ENCODE measurements at places on chromosomes 13 and 19.
A peak's percentile ranks its signal among the peaks of the same experiment; 100 is the strongest.

DNA sequence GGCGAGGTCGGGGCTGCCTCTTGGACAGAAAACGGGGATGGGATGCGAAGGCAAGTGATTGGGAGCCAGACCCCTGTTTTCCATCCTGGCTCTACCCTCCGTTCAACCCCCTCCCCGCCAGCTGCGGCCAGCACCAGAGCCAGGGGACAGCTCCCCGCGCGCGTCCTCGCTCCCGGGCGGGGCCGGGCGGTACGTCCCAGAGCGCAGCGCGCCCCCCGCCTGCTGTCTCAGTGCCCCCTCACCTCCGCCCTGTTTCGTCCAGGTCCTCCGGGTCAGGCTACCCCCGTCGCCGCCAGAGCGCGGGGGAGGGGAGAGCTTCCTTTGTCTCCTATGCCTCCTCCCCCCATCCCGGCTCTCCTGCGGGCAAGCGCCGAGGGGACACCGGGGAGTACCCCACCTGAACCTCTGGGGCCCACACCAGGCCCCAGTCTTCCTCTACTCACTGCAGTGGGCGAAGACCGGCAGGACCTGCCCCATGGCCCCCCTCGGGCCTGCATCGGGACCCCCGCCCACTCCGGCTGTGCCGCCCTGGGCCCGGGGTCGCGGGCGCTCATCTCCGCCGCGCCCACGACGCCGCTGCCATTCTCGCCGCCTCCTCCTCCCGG lies 396 bp downstream of the RTN2 start:
- DNase-seq, result no peak

GRCh38 chr13:92843549-92843948 lies 383.1 kb upstream of the GPC6 start:
- DNase-seq, result no peak

GRCh38 chr19:49441210-49441959 lies at the start of gene SLC17A7:
Gene SLC17A7, minus strand, starts transcription at chr19:49441527. Its CDS starts 148 bp downstream, at chr19:49441379.
- DNase-seq, result peak; percentile 62

GRCh38 chr19:4660181-4660791 lies 9.9 kb downstream of the MYDGF start:
- no peak for DNase-seq

- DNase-seq, result no peak
These were observed 69.9 kb downstream of the TBC1D4 start for GRCh38 chr13:75411924-75412537.

GRCh38 chr13:105918842-105919741 lies 616.4 kb downstream of the EFNB2 start:
- DNase-seq, result no peak

GRCh38 chr19:42568006-42568405 lies 26.7 kb downstream of the CEACAM8 start:
- no peak for DNase-seq

- no peak for DNase-seq
These were observed 3.9 kb upstream of the CD33 start for GRCh38 chr19:51220996-51221395.

DNA sequence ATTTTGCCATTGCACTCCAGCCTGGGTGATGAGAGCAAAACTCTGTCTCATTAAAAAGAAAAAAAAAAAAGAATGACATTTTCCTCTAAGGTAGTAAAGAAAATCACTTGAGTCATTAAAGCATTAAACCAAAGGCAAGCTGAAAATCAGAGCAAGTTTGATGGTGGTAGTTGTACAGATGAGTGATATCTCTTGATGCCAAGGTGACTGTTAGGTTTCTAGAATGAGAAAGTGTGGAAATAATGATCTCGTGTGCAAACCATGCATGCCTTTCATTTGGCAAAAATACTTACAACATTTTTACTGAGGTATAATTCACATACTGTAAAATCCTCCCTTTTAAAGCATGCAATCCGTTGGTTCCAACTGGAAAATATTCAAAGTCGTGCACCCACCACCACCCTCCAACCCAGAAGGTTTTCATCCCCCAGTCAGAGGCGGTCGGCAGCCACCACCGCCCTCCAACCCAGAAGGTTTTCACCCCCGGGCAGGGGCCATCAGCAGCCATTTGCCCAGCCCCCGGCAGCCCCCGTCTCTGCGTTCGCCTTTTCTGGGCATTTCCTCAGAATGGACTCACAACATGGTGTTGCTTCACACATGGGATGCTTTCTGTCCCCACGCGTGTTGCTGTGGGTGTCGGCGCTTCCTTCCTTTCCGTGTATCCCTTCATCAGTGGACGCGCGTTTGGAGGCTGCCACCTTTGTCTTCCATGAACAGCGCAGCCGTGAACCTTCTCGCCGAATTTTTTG lies 90.2 kb downstream of the ATP11A start:
- no peak for DNase-seq

- no peak for DNase-seq
These were observed 389.2 kb downstream of the EFNB2 start for GRCh38 chr13:106145997-106146864.

GRCh38 chr13:63551731-63552130 lies 2136.1 kb upstream of the PCDH20 start:
- no peak for DNase-seq

DNA sequence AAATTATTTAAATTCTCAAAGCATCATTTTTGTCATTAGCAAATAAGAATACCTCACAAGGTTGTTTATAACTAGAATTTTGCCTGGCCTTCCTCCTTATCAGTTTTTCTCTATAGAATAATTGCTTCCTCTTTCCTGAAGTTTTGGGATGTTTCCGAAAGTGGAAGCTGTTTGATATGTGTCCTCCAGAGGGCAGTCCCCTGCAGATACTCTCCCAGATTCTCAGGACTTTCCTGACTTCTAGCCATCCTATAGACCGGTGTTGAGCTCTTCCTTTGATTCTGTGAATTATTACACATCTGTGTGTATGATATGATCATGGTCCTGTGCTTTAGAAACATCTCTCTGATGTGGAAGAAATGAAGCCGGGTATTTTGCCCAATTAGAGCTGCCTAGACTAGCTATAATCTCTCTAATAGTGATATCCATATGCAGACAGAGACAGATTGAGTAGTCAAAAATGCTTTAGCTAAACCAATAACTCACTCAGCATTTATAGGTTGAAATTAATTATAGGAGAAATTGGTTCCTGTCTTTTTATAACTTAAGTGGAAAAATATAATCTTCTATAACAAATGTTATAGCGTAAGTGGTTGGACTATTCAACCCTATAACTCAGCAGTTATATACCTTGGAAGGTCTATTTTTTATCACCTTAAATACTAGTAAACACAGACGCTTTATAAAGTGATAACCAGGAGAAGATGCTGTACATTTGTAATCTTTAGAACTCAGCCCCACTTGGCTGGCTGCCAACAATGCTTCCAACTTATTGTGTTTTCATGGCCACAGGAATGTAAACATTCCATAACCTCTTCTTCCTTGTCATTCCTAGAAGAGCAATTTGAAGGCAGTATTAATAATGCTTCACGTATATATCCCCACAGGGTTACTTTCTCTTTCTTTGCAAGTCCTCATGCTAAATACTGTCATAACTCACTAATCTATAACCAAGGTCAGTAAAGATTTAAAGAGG lies 201.0 kb upstream of the RXFP2 start:
- DNase-seq, result no peak

- DNase-seq, result no peak
These were observed 76.2 kb downstream of the C13orf42 start for GRCh38 chr13:51034906-51035305.

DNA sequence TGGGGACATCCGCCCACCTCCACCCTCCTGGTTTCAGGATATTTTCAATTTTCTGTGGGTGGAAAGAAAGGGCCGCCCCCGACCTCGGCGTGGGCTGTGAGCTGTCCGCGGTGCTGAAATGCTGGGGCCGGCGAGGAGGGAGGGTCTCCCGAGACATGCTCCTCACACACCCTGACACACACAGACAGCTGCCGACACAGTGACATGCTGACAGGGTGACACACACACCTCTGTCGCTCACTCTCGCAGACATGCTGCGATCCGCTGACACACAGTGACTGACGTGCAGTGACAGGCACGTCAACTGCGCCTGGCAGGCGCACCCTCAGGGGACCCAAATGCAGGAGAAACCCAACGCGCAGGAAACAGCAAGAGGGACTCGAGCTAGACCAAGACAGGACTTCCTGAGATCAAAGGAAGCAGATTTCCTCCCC lies 25.1 kb upstream of the MEIS3 start:
- DNase-seq, result no peak

- no peak for DNase-seq
These were observed 5.9 kb upstream of the GRAMD1A start for GRCh38 chr19:34994286-34994642.

GRCh38 chr19:2726160-2726855 lies 5.1 kb upstream of the DIRAS1 start:
- no peak for DNase-seq

- no peak for DNase-seq
These were observed 1.6 kb upstream of the PPP1R12C start for GRCh38 chr19:55119053-55119452.

DNA sequence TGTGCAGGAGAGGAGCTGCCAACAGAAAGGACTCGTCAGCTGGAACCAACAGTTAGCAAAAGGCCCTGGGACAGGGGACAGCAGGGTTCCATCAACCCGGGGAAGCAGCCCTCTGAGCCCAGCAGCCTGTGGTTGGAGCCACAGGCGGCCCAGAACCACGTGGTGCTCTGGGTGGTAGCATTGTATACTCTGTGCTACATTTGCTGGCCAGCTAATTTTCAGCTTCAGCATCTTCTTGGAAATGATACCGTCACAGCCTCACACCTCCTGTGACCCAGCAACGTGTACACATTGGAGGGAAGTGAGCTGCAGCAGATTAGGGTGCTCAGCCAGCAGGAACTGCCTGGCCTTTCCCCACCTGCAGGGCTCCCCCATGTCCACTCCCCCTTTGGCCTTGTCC lies 13.1 kb upstream of the MTIF3 start:
- DNase-seq, result no peak

- DNase-seq, result no peak
These were observed 1.8 kb downstream of the LSM4 start for GRCh38 chr19:18320865-18321733.

- no peak for DNase-seq
These were observed at the start of gene LILRA5 for GRCh38 chr19:54312436-54313377. Gene LILRA5, minus strand, starts transcription at chr19:54313166. Its CDS starts 147 bp downstream, at chr19:54313019.

DNA sequence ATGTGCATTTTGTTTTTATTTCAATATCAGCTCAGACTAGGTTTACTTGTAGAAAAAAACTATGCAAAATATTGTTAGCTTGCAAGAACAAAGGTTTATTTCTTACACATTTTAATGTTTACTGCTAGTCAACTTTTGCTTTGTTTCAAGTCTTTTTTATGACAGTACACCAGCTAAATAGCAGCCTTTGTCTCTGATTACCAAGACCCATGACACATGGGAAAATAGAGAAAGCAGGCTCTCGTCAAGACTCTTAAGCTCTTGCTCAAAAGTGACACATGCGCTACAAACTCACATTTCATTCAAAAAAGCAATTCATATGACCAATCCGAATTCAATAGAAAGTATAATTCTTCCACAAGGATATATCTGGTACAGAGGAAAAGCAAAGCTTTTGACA lies 642.3 kb upstream of the SLITRK1 start:
- DNase-seq, result no peak

- no peak for DNase-seq
These were observed 27.6 kb downstream of the ANKRD27 start for GRCh38 chr19:32647361-32647760.

Data from activated naive CD8-positive, alpha-beta T cell treated with anti-CD3 and anti-CD28 coated beads, Interleukin-2, amount 50 U/mL, for 24 hours (primary cell).